Activated naive CD4-positive, alpha-beta T cell treated with anti-CD3 and anti-CD28 coated beads for 36 hours (primary cell): ENCODE measurements at places on chromosomes 4 and X.

DNA sequence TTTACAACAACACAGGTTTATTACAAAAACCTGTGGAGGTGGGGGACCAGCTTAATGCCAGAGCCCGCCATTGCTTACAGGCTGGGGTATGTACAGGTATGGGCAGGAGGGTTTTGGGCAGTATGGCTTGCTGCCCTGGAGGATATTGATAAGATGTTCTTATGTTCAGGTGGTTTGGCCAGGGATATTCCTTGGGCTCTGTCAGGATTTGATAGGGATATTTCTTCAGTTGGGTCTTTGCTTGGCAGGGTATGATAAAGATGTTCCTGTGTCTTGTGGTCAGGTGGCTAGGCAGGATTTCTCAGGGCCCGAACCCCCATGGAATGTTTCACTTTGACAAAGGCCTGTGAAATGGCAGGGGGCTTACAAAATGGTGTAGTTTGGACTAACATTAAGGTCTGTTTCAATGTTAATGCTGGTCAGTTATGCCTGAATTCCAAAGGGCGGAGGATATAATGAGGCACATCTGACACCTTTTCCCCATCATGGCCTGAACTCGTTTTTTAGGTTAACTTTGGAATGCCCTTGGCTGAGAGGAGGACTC, 3.1 kb downstream of the MGST2 start:
- DNase-seq = no peak

DNA sequence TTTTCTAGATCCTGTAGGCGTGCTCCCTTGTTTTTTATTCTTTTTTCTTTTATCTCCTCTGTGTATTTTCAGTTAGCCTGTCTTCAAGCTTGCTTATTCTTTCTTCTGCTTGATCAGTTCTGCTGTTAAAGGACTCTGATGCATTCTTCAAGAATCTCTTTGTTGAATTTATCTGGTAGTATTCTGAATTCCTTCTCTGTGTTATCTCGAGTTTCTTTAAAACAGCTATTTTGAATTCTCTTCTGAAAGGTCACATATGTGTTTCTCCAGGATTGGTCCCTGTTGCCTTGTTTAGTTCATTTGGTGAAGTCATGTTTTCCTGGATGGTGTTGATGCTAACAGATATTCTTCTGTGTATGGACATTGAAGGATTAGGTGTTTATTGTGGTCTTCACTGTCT, 15.3 kb downstream of the RAB33B start:
- DNase-seq = no peak

DNA sequence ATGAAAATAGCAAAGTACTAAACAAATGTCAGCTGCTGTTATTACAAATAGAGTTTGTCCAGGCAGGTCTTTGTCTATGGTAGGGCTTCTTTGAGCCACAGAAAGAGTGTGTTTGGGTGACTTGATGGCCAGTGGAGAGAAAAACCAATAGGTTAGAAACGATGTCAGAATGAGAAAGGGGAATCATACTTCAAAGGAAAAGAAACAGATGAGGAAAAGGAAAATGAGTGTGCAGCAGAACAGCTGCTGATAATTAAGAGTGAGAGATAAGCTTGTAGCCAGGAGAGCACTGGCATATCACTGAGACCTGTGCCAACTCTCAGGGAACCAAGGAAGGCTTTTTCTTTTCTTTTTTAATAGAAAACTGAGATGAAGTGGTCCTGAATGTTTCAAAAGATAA, 257.2 kb downstream of the ARHGAP24 start:
- DNase-seq = no peak

- DNase-seq = no peak
Measured at GRCh38 chr4:48227662-48228061, 42.0 kb downstream of the TEC start.

DNA sequence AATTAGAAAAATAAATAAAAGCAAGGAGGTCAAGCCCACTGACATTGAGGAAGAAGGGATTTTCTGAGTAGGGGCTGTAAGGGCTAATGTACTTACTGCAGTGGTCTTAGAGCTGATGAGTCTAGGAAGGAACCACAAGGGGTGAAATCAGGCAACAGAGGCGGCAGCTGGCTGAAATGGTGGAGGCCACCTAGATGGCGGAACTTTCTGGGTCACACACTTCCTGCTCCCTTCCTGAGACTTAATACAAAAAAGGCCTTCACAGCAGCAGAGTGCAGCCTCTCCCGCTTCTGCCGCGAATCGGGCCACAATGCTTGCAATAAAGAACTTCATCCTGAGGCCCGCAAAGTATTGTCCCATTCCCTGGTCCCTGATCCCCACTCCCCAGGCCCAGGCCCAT, 15.4 kb downstream of the SNX12 start:
- no peak for DNase-seq

GRCh38 chr4:158636619-158637018, 35.1 kb downstream of the C4orf46 start:
- DNase-seq = no peak

DNA sequence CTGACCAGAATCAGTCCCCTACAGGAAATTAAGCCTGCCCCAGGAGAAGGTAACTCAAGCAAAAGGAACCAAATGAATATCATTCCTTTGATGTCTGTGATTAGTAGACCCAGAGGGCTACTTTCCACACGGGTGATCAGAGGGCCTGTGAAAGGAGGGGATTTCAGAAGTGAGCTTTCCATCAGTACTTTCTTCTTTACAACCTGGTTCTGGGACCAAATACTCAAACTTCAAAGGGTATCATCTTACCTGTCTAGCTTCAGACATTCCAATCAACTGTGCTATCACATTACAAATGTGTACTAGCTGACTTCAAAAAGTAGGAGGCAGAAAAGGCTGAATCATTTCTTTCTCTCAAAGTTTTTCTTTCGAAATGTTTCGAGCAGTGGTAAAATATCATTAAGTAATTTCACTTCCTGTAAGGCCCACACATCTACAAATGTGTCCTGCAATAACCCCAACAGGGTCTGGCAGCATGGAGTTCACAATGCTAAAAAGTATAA, 23.9 kb downstream of the ACSL4 start:
- DNase-seq = peak; percentile 10

DNA sequence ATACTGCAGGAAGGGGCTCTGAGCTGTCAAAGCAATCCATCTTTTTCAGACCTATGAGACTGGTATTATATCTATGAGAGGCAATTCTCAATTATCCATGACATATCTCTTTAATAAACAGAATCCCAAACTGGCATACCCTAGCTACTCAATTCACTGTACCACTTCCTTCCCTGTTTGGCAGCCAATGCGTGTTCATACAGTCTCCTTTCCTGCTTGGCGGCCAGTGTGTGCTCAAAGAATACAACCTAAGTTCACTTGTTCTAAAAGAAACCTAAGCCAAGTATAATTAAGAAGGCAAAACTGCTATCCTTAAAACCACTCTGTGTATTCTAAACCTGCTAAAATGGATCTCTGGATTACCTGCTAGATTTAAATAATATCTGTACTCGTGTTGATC, 38.3 kb downstream of the ARHGEF9 start:
- DNase-seq = no peak

- DNase-seq = no peak
Measured at GRCh38 chr4:108772402-108772801, 9.5 kb upstream of the ETNPPL start.

- no peak for DNase-seq
Measured at GRCh38 chr4:92636038-92636806, 332.5 kb downstream of the GRID2 start.

DNA sequence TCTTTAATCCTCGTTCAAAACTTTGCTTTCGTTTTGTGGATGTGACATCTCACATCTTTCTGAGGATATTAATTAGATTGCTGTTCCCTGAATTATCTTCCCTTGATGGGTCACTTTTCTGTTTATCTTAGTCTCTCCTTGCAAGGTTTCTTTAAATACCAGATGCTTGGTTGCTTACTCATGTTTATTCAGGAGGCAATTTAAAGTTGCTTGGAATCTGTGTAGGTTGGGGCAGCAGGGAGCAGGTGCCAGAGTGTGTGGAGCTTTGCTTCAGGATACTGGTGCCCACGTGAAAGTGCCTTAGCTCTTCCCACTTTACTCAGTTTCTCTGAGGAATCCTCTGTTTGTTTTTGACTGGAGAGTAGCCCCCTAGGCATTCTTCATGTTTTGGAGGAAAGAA, 24.0 kb downstream of the ANAPC4 start:
- no peak for DNase-seq

- no peak for DNase-seq
Measured at GRCh38 chrX:104435249-104435648, 130.8 kb upstream of the IL1RAPL2 start.

GRCh38 chr4:158767451-158767850, 1.4 kb upstream of the FNIP2 start:
- DNase-seq = no peak

DNA sequence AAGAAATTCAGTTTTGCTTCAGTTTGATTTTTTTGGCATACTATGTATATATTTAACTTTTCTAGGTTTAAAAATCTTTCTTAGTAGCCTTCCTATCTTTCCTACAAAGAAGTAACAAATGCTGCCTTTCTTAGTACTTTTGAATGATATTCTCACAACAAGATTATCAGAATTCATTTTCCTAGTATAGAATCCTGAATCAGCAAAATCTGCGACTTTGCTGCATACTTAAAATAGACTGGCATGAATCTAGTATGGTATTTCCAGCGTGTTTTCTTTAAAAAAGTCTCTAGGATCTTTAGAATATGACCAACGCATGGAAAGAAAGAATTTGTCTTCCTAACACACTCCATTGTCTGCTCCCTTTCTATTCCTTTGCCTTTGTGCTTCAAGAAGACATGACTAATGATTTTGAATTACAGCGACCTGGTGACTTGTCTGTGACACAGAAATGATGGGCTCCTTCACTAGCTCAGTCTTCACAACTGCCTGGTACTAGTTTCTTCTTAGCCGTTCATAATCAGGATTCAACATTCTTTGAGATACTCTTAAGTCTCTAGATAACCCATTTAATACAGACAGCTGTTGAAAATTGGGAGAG, 349.8 kb downstream of the PPARGC1A start:
- no peak for DNase-seq

DNA sequence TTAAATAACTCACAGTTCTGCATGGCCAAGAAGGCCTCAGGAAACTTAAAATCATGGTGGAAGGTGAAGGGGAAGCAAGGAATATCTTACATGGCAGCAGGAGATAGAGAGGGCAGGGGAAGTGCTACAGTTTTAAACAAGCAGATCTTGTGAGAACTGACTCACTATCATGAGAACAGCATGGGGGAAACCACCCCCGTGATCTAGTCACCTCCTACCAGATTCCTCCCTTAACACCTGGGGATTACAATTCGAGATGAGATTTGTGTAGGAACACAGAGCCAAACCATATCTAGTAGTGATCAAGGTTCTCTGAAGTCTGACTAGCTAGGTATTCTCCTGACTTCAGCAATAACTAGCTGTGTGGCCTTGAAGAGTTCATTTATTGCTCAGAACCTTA, 56.0 kb downstream of the BANK1 start:
- no peak for DNase-seq

DNA sequence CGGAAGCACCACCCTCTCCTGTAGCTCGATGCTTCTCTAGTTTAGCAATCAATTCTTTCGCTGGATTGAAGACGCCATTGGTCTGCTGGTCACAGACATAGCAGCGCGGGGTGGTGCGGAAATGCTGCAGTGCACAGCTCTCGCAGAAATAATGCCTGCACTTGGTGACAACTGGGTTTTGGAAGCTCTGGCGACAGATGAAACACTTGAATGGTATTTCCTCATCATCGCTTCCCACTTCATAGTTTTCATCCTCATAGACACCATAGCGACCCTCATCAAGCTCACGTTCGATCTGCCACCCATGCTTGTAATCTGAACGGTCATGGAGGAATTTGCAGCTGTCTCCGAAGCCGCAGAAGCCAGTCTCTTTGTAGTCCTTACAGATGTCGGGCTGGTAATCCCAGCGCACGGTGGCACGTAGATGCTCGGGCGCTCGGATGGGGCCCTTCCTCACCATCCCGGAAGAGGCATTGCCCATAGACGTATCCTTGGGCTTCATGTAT, 854 bp downstream of the RNF113A start:
- DNase-seq = peak; percentile 51

- no peak for DNase-seq
Measured at GRCh38 chr4:111798840-111799239, 346.4 kb upstream of the FAM241A start.

DNA sequence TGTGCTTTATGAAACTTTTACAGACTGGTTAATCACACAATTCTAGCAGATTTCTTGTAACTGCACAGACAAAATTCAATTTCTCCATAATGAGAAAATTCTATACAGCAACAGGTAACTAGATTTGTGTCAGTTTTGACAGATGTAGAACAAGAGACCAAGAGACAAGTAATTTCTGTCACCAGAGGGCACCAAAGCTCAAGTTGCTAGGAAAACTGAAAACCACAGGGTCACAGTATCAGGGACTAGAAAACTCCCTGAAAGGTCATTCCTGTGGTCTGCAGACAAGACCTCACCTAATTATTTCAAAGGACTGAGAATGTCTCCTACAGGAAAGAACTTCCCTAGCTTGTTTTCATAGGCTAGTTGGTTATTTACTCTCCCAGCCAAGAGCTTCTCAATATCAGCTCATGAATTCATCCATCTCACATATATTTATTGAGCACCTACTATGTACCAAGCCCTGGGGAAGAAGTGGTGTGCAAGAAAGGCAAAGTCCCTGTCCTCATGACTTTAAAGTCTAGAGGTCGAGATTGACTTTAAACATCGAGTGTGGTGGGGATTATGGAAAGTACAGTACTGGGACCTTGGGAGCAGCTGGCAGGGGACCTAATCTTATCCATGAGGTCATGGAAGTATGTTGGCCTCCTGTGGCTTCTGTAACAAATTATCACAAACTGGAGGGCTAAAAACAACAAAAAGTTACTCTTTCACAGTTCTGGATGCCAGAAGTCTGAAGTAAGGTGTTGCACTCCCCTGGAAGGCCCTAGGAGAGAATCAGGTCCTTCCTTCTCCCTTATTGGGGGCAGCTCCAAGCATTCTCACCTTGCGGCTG, 47.8 kb upstream of the SETD7 start:
- peak; percentile 55 for DNase-seq

DNA sequence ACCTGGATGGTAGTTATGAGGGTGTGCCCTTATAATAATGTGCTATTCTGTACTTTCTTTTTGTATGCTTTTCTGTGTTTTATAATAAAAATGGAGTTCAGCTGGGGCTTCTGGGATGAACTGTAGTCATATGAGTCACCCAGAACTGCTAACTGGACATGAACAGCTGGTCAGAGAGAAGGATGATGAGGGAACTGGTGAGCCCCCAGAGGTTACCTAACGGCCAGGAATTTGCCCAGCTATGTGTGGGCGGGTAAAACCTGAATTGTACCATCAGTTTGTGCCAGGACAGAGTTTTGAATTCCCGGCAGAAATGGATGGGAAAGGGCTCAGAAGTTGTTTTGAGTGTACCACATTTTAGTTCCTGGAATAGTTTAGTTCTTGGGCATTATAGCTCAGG, 138.0 kb upstream of the USP9X start:
- no peak for DNase-seq
